ENCODE measurements at places on chromosomes 3 and 15.

- no peak for DNase-seq
Measured at GRCh38 chr3:25945836-25946235, 155.9 kb downstream of the OXSM start.

- no peak for DNase-seq
Measured at GRCh38 chr15:48479751-48480150, 148.5 kb downstream of the DUT start.

DNA sequence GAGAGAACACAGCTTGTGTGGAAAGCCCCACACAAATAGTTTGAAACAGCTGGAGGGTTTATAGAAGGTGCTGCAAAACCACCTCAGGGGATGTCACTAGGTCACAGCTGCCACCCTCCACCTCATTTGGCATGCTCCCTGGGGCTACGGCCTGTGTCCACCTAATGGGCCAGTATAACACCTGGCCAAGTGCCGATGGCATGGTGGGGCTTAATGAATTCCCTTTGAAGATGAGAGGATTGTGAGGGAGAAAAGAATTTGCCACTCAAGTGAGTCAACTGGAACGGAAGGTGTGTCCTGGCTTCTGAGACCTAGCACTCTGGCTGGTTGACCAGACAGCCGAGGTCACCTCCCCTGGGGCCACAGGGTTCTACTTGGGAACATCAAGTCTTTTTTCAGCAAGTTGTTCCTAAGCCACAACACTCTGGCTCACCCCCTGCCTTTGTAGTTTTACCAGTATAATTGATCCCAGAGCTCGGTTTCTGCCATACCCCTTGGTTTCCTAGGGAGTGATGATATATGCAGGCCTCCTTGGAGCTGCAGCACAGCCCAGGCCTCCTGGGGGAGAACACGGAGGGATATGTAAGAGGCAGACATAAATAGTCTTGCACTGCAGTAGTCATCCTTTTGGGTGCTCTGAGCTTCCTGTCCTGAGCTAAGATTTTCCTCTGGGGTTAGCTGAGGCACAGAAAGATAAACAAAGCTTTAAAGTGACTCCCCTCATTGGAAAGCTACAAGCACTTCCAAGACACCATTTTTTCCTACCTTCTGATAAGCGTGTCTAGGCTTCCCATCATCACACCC lies 178.2 kb upstream of the LPP start:
- DNase-seq, result no peak

DNA sequence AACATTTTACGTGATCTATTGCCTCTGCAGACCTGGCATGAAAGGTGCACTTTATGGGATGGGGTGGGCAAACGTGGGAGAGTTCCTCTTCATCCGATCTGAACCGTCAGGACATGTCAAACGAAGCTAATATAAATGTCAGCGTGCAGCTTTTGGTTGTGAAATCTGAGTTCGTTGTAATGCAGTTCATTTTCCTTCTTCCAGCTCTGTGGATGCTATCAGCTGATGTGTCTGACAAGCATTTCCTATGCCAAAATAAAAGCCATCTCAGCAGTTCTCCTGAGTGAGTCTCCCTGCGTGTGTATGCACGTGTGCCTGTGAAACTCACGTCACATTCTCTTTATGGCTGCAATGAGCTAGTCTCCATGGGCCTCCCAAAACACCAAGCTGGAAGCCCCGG lies 512.3 kb downstream of the MCTP2 start:
- DNase-seq, result no peak

GRCh38 chr3:72093270-72093991 lies 308.5 kb upstream of the PROK2 start:
- DNase-seq, result no peak

Measured in glutamatergic neuron (in vitro differentiated cells).